Activated CD4-positive, alpha-beta memory T cell treated with anti-CD3 and anti-CD28 coated beads for 36 hours (primary cell): ENCODE measurements at places on chromosomes 2 and 18. TPM values are rescaled to one million over a fixed set of nuclear protein-coding genes. Genes with fewer than 3 reads are reported as not detected.

- DNase-seq: no peak
Measured at GRCh38 chr2:139045524-139045923, 265.3 kb upstream of the NXPH2 start.

Gene NOL4
- not detected for total RNA-seq

DNA sequence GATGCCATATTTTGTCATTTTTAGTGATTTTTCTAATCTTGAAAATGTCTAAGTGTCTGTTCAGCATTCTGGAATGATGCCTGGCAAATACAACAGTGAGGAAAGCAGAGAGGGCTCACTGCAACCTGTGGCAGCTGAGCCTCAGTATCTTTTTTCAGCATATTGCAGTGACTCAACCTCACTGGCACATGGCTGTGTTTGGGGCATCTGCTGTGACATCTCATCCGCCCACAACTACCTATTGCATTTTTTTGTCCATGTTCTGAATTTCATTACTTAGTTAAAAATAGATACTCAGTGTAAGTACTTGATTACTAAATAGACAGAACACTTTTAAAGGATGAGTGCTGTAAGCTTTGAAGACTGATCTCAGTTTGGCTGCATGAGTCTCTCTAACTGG is 10.7 kb downstream of the BABAM2 start:
- peak; percentile 63 for DNase-seq

Gene TTN
- total RNA-seq: 1.2 TPM

DNA sequence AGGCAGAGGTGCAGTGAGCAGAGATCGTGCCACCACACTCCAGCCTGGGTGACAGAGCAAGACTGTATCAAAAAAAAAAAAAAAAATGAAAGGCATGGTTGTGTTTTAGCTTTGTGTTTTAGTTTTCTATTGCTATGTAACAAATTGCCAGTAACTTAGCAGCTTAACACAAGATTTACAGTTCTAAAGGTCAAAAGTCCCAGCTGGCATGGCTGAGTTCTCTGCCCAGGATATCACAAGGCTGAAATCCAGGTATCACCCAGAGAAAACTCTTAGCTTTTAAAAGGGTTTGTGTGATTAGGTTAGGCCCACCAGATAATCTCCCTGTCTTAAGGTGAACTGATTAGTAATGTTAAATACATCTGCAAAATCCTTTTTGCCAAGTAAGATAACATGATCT is 107.7 kb upstream of the YPEL5 start:
- DNase-seq: no peak

Gene UGT1A5
- not detected for total RNA-seq

DNA sequence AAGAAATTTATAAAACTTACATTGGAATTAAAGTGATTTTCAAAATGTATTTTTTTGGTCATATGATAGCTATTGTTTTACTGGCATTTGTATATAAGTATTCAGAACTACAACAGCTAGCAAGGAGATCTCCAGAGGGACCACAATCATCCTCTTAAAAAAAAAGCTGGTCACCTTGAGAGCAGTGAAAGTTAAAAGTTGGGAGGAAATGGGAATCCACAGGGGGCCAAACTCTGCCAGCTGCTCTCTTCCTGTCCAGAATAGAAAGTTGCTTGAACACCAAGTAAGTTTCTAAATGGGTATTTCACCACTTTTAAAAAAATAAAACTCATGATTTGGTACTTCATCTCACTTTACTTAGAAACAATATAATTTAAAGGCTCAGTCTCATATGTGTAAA is 1025.1 kb downstream of the LRP1B start:
- no peak for DNase-seq

DNA sequence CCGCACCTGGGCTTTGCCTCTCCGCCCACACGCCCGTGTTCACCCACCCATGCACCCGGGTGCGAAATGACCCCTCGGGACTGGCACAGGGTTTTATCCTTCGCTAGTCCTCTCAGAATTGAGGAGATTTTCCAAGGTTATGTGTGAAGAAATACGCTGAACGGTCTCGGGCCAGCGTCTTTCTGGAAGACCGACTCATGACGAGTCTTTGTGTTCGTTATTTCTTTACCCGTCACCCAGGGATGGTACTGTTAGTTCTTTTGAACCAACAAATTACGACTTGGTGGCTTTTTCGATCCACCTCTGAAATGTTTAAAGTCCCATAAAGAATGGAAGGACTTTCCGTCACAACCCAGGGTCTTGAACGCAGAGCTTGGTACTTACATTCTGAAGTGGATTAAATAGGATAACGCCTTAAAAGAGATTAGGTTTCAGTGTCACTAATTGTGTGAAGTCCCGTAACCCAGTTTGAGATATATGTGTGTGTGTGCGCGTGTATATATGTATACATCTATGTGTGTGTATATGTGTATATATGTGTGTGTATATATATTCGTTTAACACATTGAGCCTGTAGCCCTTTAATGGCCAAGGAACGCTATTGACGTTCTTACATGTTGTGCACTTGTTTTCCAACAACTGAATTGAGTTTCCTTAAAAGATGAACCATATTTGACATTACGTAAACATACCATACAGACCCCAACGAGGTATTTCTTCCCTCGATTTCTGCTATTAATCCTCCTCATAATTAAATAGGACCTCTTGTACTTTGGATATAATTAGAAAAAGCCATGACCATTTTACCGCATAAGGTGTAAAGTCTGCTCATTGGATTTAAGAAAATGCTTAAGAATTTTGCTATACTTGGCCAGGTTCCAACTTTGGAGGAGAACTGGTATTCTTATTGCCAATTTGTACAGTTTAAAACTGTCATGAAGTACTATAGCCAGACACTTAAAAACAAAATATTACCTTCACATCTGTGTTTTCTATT is 889 bp downstream of the ZC3H15 start:
- DNase-seq: no peak

- no peak for DNase-seq
Measured at GRCh38 chr18:4256766-4257417, 198.2 kb downstream of the DLGAP1 start.

- DNase-seq: no peak
Measured at GRCh38 chr2:104781151-104781550, 72.8 kb upstream of the POU3F3 start.

GRCh38 chr2:710867-711665 is 33.9 kb upstream of the TMEM18 start:
- no peak for DNase-seq

Gene CEBPZ
- total RNA-seq: 62.3 TPM

Gene CFAP65
- total RNA-seq: not detected

- DNase-seq: no peak
Measured at GRCh38 chr2:151569167-151569566, 159.5 kb downstream of the RIF1 start.
